Ascending aorta (tissue), 2 donors: ENCODE measurements at places on chromosomes 2 and 18. TPM values are rescaled to one million over a fixed set of nuclear protein-coding genes. Genes with fewer than 3 reads are reported as not detected.

CENPA gene
- not detected for total RNA-seq

DNA sequence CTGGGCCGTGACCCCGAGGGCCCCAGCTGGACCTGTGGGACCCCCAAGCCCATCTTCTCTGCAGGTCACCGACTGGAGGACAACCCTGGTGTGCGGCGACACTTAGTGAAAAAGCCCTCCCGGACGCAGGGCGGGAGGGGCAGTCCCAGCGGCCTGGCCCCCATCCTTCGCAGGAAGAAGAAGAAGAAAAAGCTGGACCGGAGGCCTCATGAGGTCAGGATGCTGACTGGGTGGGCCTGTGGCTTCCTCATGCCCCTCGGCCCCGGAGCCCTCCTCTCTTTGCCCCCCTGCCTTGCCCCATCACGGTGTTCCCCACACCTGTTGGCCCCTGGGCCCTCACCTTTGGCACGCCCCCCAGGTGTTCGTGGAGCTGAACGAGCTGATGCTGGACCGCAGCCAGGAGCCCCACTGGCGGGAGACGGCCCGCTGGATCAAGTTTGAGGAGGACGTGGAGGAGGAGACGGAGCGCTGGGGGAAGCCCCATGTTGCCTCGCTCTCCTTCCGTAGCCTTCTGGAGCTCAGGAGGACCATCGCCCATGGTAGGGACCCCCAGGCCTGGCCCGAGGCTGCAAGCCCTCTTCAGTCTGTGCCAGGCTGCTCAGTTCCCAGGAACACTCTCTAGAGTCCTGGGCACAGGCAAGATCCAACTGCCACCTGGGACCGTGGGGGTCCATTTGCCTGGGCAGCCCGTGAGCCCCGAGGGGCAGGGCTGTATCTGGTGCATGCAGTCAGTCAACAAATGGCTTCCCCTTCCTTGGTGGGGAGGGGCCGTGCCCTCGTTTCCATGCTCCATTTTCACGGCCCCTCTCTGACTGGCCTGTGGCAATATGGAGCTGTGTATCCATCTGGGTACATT lies 4.7 kb downstream of the SLC4A3 start:
- peak; percentile 58 for DNase-seq

GRCh38 chr2:163375070-163375469 lies 360.7 kb downstream of the FIGN start:
- no peak for DNase-seq

GCG gene
- total RNA-seq, result not detected

DNA sequence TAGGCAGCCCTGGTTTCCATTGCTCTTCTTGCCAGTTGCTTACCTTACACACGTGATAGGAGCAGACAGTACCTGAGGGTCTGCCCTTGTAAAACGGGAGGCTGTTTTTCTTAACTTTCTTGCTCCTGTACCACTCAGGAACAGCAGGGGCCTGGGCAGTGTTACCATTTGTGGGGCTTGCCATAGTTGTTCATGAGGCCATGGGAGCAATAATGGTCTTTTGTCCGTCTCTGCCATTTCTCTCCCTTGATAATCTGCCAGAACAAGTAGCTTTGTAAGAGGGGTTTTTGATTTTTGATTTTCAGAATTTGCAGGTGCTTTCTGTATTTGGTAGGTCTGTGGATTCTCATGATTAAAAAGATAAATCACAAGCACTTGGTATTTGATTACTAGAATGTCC lies 259.0 kb downstream of the PHLPP1 start:
- DNase-seq, result no peak

MBOAT2 gene
- total RNA-seq, result 8.0 TPM

GPR35 gene
- total RNA-seq, result not detected

DNA sequence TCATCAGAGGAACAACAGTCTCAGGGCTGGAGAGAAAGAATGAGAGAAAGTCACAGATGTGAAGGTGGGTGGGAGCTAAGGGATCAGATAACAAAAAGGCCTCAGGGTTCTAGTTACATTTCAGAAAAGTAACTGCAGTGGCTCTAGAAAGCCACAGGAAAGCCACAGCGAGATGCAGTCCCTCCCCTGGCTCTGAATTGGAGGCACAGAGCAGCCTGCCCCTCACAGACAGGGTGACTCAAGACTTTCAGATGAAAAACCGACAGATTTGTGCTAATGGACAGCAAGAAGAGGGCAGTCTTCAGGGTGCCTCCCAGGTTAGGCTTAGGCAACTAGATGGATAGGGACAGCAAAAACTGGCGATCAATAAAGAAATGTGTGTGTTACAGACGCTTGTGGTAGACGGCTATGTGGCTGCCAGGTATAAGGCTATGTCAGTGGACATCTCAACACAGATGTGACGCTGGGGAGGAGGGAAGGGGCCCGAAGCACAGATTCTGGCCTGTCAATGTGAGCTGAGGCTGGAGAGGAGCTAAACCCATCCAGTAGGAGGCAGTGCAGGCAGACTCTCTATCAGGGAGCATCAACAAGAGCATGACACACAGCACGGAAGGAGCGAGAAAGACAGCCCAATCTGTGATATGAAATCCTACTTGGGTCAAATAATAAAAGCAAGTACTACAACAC lies 26.2 kb downstream of the UNC50 start:
- no peak for DNase-seq

- no peak for DNase-seq
Measured at GRCh38 chr18:3059272-3059671, 46.3 kb upstream of the LPIN2 start.

- DNase-seq, result no peak
Measured at GRCh38 chr2:147607379-147607778, 237.4 kb upstream of the ACVR2A start.

DNA sequence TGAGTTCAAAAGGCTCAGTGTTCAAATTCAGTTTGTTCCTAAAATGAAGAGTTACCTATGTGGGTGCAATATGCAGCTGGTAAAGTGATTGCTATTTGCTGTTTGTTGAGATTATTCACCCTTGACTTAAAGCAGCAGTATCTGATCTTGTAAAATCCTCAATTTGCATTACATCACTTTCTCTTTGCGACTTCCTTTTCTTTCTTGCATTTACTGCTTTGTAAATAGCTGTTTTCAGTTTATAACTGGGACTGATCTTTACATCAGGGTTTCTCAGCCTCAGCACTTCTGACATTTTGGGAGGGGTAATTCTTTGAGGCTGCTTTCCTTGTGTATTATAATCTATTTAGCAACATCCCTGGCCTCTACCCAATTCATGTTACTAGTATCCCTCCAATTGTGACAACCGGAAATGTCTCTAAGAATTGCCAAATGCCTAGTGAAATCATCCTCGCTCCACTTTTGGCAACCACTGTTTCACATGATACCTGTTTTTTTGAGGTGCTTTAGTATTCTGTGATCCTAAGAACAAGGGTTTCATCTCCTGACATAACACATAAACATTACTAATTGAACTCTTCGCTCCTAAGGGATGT lies 12.1 kb upstream of the ERCC3 start:
- DNase-seq, result no peak

GRHL1 gene
- total RNA-seq, result 0.43 TPM

- DNase-seq, result no peak
Measured at GRCh38 chr18:74139888-74140287, 7.7 kb downstream of the FBXO15 start.

IMPA2 gene
- 43.4 TPM for total RNA-seq

DNA sequence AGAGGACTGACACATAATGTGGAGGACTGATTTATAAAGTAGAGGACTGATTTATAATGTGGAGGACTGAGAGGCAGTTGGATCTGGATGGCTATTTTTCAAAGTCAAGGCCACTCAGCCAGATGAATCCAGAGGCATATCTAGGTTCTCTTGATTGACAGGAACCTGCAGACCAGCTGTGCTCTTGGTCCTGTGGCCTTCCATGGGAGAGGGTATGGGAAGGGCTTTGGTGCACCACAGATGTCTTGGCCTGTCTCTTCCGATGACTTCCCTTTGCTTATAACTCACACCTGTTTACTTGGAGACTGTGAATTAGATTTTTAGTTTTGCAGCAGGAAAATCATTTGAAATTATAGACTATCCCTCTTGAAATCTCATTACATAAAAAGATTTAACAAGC lies 32.3 kb downstream of the AGAP1 start:
- DNase-seq, result no peak

GRCh38 chr18:48320639-48320945 lies 88.6 kb downstream of the ZBTB7C start:
- no peak for DNase-seq

DSG4 gene
- total RNA-seq, result not detected

DNA sequence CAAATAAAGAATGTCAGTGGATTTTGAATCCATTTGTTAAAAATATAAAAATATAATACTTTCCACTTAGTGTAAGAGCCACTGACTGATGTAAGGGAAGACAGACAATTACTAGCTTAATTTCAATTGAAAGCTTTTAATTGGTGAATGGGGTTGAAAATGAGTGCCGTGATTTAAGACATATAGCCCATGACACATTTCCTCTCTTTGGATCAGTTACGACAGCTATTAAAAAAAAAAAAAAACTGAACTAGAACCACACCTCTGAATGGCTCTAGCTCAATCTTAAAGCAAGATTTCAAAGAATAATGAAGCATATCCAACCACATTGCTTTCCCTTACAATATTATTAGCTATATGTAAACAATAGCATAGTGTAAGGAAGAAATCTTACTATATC lies 44.0 kb downstream of the CIB4 start:
- DNase-seq, result no peak

SGPP2 gene
- total RNA-seq, result 0.21 TPM

GRCh38 chr2:100784681-100785080 lies 35.3 kb upstream of the NPAS2 start:
- no peak for DNase-seq

- no peak for DNase-seq
Measured at GRCh38 chr2:152347076-152347475, 12.1 kb downstream of the FMNL2 start.

GRCh38 chr2:17355608-17356329 lies 162.5 kb downstream of the RAD51AP2 start:
- no peak for DNase-seq

DNA sequence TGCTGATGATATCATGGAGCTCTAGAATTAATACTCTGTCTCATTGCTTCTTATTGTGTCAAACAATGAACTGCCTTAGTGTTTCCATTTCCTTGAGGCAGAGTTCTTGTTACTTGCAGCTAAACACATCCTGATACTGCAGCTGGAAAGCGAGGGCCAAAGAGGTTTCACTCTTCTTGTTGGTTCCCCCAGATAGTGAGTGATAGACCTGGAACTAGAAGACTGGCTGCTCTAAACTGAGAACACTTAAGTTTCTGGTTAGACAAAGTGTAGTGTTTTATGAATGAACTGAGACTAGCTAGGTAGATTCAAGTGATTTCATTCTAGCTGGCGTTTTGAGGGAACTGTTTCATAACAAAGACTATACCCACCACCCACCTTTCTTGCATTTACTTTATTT lies 321.7 kb downstream of the TXNL1 start:
- no peak for DNase-seq

RAPH1 gene
- total RNA-seq, result 49.8 TPM

L3MBTL4 gene
- total RNA-seq, result not detected

SLC4A3 gene
- 1.8 TPM for total RNA-seq

GRCh38 chr18:75784390-75784789 lies 356.9 kb upstream of the SMIM21 start:
- DNase-seq, result no peak

DNA sequence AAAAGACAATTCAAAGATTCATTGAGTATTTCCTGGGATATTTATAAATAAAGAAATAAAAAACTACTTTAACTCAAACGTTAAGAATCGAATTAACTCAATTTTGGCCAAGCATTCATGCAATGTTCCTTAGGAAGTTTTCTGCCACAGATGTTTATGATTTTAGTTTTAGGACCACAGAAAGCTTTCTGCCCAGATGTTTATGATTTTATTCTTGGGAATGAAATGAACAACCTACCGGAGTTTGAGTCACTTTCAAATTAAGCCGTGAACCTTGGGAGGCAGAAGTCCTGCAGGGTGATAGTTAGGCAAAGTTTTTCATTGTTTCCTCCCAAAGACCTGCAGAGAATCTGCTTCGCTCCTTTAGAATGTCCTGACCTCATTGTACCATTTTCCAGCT lies 34.7 kb upstream of the MBP start:
- no peak for DNase-seq

TWIST2 gene
- 108 TPM for total RNA-seq

GRCh38 chr2:175399326-175399725 lies 217.8 kb upstream of the ATP5MC3 start:
- DNase-seq, result no peak

DNA sequence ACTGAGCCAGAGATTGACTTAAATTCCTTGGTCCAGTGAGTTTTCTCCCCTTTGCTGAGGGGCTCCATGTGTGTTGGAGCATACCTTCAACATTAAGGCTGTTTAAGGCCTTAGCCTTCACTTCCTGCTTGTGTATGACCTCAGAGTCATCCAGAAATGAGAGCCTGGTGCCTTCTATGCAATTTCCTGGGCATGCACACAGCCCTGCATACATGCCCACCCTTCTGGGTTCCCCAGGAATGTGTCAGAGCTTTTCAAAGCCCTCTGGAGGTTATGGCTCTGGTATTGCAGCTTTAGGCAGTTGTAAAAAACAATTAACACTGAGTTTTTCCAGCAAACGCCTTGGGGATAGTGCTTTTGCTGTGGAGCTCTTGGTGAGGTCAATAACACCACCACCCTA lies 16.7 kb downstream of the IL1R1 start:
- DNase-seq, result no peak

NOTO gene
- total RNA-seq, result not detected

DNA sequence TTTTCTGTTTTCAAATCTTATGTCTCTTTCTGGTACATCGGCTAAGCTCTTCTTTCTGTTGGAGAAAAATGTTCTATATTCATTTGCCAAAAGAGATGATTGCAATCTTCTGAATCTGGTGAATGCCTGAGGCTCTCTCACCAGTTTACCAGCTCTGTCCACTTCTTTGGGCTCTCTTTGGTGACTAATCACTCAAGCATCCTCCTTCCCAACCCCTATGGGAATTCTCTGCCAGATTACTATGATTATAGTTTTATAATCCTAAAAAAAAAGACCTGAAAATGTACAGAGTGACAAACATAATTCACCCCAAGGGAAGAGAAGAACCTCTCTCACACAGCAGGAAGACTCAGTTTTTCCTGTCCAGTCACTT lies 187.3 kb downstream of the CAMKMT start:
- no peak for DNase-seq

MAPRE2 gene
- total RNA-seq, result 22.4 TPM

GRCh38 chr2:149112713-149113112 lies 74.2 kb downstream of the LYPD6B start:
- DNase-seq, result no peak
